ENCODE measurements at places on chromosomes 12 and 14. TPM values are rescaled to one million over a fixed set of nuclear protein-coding genes. Genes with fewer than 3 reads are reported as not detected.

SLC38A4 gene
- 2.7 TPM for total RNA-seq

DNA sequence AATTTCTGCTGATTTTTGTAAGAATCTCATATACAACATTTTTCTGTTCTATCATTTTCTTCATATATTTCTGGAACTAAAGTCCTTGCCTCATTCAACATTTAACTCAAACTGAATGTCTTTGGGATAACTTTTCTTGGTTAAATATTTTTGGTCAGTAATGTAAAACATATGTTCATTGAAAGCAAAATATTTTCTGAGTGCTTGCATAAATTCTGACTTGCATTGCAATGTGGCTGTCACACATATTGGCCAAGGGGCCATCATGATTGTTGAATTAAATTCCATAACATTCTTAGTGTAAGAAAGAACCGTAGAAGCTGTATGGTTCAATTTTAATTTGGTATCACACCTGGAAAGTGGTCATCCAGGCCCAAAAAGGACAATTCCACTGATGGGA lies 369.4 kb downstream of the GALC start:
- no peak for DNase-seq

OR4K1 gene
- total RNA-seq: not detected

OR11H6 gene
- not detected for total RNA-seq

OR4E2 gene
- total RNA-seq: not detected

GARIN6 gene
- not detected for total RNA-seq

GYS2 gene
- not detected for total RNA-seq

RPL10L gene
- not detected for total RNA-seq

DNA sequence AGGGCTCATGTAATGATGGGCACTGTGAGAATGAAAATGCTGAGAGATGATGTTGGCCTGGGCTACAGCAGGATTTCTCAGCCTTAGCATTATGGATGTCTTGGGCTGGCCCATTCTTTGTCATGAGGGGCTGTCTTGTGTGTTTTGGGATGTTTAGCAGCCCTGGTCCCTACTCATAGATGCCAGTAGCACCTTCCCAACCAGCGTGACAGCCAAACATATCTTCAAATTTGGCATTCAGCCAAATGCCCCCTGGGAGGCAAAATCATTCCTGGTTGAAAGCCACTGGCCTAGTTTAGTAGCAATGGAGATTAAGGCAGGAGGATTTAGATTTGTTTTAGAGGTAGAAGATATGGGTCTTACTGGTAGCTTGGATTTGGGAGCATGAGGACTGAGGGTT lies 26.6 kb downstream of the UBE3B start:
- peak; percentile 3 for DNase-seq

- peak; percentile 60 for DNase-seq
Measured at GRCh38 chr14:21041676-21042433, at the start of gene RNASE7. TSS of gene RNASE7 (plus strand) at chr14:21042362. CDS start at chr14:21042993, 631 bp downstream.

DNA sequence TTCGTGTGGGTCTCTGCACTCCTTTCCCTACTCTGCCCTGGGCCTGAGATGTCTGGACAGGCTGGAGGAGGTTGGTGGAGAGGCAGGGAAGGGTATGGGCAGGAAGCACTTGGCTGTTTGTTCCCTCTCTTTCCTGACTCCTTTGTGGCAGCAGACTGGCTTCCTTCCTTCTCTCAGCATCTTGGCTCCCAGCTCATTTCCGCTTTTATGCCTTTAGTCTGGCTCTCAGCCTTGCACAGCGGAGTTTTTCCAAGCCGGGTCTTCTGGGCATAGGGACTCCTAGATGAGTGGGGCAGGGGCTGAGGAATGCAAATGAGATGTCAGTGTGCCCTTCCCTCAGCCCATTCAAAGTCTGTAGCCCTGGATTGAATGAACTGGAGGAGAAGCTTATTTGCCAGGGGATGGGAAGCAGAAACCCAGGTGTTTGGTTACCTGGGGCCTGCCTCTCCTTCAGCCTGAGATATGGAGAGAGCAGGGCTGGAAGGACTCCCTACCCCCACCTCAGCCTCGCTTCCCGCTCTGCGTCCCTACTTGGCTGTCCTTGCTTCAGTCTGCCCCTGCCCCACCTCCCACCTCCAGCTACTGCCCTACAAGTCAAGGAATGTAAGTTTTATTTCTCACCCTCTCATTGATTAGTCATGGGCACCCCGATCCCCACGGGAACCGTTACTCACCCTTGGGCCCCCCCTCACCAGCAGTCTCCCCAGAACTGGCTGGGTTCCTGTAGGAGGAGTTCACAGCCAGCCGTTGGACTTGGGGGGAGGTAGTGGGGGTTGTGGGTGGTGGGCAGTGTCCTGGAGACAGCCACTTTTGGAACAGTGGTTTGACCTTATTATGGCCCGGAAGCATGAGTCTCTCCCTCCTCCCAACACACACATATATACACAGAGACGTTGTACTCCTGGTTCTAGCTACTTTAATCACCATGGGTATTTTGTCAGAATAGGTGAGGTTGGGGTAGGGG lies 9.3 kb upstream of the ITGA5 start:
- DNase-seq: peak; percentile 97

- DNase-seq: peak; percentile 14
Measured at GRCh38 chr14:70670992-70671651, 29.4 kb downstream of the TTC9 start.

DNA sequence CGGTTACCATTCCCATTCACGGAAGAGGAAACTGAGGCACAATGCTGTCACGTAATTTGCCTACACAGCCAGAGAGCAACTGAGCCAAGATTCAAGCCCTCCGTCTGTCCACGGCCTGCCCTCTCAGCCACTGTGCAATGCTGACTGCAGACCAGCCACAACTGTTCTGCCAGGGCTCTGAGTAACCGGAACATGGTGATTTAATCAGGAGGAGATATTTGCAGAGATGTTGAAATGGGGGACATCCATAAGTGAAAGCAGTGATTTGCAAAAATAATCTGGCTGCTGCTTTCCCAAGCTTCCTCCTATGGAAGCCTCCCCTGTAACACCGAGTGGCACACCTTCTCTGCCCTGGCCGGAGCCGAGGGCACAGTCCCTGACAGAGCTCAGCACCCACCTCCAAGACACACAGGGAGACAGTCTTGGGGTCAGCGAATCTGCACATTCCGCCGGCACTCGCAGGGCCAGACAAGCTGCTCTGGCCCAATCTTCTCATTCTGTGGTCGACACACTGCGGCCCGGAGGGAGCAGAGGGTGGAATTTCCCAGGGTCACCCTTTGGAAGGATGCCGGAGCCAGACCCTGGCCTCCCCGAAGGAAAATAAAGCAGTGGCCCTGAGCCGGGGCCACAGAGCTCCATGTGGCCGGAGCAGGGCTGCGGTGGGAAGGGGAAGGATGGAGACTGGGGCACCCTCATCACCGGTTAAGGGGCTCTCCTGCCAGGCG lies 158.2 kb upstream of the DIO3 start:
- no peak for DNase-seq

GRIN2B gene
- total RNA-seq: not detected

DNA sequence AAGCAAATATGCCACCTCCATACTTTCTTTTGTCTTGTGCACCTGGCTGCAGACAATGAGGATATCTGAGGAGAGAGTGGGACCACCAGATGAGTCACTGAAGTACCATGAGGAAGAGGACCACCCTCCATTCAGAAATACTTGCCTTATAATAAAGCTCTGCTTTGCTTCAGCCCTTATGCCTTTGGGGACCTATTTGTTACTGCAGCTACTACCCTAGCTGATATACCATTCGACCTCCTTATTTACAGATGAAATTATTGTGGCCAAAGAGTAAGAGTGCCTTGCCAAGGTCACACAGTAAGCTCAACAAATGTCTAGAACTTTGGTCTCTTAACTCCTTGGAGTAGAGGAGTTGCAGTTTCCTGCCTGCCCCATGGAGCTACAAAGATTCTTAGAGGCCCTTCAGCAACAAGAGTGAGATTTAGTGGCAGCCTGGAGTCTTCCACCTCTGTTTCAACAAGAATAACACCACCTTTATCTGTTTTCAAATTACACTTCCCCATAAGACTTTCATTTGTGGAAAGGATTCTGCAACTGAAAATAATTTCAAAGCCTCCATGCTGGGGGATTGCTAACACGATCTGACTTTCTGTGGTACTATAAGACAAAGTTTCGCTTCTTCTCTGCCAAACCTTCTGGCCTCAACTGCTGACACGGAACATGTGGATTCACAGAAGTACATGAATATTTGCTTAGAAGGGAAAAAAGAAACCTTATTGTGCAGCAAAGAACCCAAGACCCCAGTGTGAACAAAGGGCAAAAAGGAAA lies 3.6 kb downstream of the CMKLR1 start:
- no peak for DNase-seq

GRCh38 chr14:71988939-71989338 lies 56.7 kb downstream of the RGS6 start:
- no peak for DNase-seq

IRAK4 gene
- total RNA-seq: 38.1 TPM

- no peak for DNase-seq
Measured at GRCh38 chr12:53963434-53964314, 9.0 kb downstream of the HOXC12 start.

ING4 gene
- total RNA-seq: 37.8 TPM

DNA sequence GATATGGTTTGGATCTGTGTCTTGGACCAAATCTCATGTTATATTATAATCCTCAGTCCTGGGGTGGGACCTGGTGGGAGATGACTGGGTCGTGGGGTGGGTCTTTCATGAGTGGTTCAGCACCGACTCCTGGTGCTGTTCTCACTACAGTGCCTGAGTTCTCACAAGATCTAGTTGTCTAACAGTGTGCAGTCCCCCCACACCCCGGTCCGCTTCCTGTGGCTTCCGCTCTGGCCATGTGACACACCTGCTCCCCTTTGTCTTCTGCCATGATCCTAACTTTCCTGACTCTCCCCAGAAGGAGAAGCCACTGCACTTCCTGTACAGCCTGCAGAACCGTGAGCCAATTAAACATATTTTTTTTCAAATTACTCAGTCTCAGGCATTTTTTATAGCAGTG lies 1262.2 kb downstream of the TMEM121 start:
- no peak for DNase-seq

- no peak for DNase-seq
Measured at GRCh38 chr12:118346895-118347294, 25.8 kb downstream of the TAOK3 start.

GRCh38 chr14:68796418-68797101 lies 3.7 kb upstream of the ZFP36L1 start:
- DNase-seq: peak; percentile 25

LRRC43 gene
- not detected for total RNA-seq

GRCh38 chr12:31662176-31662849 lies 2.8 kb downstream of the ETFBKMT start:
- DNase-seq: no peak

DNA sequence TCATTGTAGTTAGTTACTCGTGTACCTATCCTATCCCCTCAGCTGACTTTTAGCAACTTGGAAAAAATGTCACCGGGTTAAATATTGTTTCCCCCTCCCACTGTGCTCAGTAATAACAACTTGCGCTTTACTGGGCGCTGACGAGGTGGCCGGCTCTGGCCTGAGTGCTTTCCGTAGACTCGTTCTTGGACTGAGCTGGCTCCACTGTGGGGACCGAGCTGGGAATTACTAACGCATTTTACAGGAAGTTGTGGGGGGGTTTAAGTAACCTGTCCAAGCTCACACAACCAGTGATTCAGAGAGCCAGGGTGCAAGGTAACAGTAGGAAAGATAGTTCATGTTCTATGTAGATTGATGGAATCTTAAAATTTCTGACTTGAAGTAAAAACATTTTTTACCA lies 82.5 kb upstream of the KICS2 start:
- DNase-seq: peak; percentile 8

DNA sequence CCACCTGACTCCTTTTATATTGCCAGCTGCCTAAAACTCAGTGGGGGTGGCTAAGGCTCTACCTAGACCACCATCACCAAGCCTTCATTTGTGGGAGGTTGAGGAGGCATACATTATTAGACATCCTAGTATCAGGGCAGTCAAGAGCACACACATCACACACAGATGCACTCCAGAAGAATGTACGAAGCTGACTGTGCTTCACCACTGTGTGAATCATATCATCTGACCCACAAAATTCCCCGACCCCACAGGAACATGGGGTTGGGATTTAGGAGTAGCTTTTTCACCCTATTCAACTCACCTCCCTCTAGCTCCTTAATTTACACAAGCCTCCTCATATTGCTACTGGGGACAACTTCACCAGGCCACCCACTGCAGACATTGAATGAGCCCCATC lies 64.8 kb upstream of the BDKRB2 start:
- DNase-seq: peak; percentile 59

DNA sequence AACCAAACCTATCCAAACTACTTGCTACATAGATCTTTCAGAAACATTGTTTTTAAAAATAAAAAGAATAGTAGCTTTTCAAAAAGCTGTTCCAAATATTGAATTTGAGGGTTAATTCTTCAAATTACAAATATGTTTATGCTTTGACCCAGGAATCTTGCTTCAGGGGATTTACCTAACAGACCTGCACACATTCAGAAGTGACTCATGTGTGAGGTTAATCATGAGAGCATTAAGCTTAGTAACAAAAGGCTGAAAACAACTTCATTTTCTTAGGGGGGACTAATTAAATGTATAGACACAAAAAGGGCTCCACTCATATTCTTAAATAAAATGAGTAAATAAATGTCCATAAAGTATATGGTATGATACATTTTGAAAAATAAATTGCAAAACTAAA lies 672.4 kb upstream of the FLRT2 start:
- no peak for DNase-seq

- DNase-seq: peak; percentile 41
Measured at GRCh38 chr14:23827100-23827892, 126.3 kb upstream of the DHRS4 start.

DNA sequence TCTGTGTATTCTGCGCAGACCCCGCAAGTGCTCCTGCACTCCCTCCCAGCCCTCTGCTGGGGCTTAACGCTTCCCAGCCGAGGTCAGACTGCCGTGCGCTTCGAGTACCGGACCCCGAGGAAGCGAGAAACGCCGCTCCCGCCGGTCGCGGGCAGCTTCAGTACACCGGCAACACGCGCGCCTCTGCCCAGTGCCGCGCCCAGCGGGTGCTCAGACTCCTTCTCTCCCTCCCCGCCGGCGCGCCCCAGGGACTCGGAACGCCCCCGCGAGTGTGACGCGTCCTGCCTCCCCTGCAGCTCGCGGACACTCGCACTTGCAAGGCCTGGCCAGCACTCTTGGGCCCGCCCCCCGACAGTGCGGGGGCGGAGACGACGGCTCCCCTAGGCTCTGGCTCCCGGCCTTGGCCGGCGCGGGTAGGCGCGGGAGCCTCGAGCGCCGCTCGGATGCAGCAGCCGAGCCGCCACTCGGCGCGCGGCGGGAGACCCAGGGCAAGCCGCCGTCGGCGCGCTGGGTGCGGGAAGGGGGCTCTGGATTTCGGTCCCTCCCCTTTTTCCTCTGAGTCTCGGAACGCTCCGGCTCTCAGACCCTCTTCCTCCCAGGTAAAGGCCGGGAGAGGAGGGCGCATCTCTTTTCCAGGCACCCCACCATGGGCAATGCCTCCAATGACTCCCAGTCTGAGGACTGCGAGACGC lies at the start of gene PTGER2:
TSS of gene PTGER2 (plus strand) at position 410 of the 692 bp plus-strand sequence. CDS start at position 647, 237 bp downstream.
- DNase-seq: peak; percentile 39

GRCh38 chr14:100281286-100282082 lies 24.8 kb downstream of the SLC25A29 start:
- DNase-seq: peak; percentile 42

OR6C2 gene
- not detected for total RNA-seq

GRCh38 chr12:121578230-121579189 lies 2.3 kb downstream of the KDM2B start:
- no peak for DNase-seq

Data from M059J (cell line).